ENCODE measurements at places on chromosomes 2 and 18.

- DNase-seq: no peak
Observed at GRCh38 chr2:184534986-184535385, 63.3 kb upstream of the ZNF804A start.

DNA sequence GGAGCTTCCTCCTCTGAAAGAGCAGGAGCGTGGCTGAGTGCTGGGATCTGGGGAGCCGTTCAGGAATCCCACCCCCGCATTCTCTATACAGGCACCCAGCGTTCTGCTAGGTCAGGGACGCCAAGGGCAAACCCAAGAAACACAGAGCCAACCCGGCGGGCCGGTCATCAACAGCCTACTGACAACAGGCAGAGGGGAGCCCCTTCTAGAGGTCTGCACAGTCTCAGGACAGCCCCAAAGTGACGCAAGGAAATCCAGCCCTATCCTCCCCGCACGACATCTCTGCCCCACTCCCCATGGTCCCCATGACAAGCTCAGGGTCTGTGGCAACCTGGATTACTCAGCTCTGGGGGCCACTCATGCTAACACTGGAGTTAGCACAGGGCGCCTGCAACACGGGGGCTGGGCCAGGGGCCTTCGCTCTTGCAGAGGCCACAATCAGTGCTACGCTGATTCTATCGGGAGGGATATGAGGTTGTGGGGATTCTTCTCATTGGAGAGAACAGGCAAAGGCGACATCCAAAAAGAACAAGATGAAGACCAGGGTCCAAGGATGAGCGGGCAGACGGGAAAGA lies 81.6 kb downstream of the PXDN start:
- DNase-seq: no peak

DNA sequence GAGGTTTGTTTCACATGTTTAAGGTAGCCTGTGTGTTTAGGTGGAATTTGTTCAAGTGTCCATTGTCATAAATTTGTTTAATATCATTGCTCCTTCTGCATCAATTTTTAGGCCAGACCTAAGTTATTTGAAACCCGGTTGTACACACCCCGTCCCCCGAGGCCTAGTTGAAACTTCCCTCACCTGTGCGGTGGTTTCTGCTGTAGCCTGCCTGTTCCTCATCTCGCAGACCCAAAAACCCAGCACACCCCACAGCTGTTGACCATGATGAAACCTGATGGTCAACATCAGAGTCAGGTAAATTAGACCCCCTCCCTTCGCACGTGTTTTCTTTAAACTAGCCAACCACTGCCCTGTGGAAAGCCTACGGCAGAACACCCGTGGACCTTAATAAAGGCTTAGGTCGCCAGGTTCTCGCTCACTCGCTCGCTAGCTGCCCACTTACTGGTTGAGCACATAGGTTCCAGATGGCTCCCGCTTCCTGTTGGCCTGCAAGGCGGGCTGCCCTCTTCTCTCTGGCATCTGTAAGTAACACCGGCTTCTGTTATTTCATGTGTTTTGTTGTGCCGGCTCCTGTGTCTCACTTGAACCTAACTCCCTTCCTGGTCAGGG lies 64.4 kb downstream of the EML6 start:
- no peak for DNase-seq

GRCh38 chr2:230457073-230457768 lies 41.2 kb downstream of the SP100 start:
- DNase-seq: no peak

- no peak for DNase-seq
Observed at GRCh38 chr2:112137516-112138158, 548 bp upstream of the FBLN7 start.

DNA sequence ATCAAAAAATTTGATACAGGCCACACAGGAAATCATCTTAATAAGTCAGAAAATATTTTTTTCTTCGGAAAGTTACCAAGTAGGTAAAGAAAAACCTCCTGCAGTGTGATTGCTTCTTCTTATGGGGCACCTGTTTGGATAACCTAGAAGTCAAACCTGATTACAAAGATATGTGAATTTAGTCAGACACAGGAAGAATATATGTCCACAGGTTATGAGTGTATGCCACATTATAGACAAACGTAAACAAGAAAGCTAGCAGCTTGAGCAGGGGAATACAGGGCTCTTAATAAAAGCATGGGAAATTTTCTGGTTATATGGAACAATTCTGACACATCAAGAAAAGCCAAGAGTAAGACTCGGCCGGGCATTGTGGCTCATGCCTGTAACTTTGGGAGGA lies 35.8 kb upstream of the MTCL1 start:
- DNase-seq: no peak

Data from NCI-H1105 treated with DMSO at 0.1 percent for 48 hours (cell line).